ENCODE measurements at places on chromosomes 16 and 17.
A peak's percentile ranks its signal among the peaks of the same experiment; 100 is the strongest.

DNA sequence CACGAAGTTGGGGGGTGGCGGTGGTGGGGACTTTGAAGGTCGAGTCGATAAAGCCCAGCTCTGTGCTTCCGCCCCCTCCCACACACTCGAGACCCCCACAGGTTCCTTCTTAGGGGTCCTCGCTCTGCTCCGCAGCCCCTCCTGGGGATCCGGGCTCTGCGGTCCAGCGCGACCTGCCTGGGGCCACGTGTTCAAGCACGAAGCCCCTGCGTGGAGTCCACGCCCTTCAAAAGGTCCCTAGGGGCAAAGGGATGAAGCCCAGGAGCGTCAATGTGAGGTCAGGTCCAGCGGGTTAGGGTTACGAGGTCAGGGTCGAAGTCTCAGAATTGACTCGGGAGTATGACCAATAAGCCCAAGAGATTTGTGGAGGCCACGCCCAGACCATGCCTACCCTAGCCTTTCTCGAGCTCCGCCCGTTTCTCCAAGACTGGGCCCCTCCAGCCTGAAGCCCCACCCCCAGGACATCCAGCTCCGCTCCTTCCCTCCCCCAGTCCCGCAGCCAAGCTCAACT is 786 bp upstream of the CACNA1G start:
- peak; percentile 95 for DNase-seq

DNA sequence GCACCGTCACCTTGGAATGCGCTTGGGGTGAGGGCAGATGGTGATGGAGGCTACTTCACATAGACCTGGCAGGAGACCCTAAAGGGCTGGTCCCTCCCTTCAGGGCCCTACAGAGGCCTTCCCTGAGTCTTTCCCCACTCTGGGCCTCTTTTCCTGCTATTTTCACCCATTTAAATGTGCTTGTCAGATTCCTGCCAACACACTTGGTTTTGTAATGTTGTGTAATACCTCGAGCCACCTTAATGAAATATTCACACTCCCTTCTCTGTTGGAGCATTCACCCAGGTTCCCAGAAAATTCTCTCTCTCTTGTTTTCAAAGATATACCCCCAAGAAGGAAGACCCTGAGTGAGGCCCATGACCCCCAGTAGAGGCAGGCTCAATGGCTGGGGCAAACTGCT is 456.6 kb upstream of the DYNLRB2 start:
- no peak for DNase-seq

GRCh38 chr16:30996324-30996984 is 11.4 kb downstream of the HSD3B7 start:
- no peak for DNase-seq

DNA sequence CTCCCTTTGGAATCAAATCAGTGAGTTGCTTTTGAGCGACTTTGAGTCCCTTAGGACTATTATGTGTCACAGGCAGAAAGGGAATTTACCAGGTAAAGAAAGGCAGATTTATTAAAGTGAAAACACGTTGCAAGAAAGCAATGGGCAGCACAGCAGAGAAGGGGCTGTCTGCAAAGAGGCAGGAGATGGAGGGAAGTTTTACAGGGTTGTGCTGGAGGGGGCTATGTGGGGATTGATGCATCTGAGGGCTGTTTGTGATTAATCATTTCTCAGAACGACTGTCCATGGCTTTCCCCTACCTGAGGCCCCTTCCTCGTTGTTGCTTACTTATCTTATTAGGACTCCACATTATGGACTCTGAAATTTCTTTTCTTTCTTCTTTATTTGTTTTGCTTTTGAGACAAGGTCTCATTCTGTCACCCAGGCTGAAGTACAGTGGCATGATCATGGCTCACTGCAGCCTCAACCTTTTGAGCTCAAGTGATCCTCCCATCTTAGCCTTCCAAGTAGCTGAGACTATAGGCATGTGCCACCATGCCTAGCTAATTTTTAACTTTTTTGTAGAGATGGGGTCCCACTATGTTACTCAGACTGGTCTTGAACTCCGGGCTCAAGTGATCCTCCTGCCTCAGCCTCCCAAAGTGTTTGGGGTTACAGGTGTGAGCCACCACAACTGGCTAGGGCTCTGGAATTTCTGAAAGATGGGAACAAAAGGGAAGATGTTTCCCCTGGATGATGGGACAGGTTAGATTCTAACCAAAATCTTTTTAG is 5.5 kb downstream of the WWP2 start:
- no peak for DNase-seq

DNA sequence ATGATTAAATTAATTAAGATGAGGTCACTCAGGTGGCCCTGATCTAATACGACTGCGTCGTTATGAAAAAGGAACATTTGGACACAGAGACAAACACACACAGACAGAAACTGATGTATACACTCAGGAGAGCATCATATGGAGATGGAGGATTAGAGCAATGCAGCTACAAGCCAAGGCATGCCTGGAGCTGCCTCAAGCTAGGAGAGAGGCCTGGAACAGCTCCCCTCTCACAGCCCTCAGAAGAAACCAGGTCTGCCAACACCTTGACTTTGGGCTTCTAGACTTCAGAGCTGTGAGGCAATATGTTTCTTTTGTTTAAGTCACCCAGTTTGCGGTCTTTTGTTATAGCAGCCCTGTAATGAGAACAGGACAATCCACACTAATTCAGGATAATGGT is 318.9 kb downstream of the HS3ST3B1 start:
- DNase-seq, result no peak

GRCh38 chr16:88630941-88631340 is 7.4 kb upstream of the IL17C start:
- no peak for DNase-seq

DNA sequence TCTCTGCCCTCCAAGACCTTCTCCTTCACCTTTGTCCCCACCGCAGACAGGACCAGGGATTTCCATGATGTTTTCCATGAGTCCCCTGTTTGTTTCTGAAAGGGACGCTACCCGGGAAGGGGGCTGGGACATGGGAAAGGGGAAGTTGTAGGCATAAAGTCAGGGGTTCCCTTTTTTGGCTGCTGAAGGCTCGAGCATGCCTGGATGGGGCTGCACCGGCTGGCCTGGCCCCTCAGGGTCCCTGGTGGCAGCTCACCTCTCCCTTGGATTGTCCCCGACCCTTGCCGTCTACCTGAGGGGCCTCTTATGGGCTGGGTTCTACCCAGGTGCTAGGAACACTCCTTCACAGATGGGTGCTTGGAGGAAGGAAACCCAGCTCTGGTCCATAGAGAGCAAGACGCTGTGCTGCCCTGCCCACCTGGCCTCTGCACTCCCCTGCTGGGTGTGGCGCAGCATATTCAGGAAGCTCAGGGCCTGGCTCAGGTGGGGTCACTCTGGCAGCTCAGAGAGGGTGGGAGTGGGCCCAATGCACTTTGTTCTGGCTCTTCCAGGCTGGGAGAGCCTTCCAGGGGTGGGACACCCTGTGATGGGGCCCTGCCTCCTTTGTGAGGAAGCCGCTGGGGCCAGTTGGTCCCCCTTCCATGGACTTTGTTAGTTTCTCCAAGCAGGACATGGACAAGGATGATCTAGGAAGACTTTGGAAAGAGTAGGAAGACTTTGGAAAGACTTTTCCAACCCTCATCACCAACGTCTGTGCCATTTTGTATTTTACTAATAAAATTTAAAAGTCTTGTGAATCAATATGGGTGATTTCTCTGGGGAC is 12.2 kb downstream of the CX3CL1 start:
- DNase-seq, result no peak

DNA sequence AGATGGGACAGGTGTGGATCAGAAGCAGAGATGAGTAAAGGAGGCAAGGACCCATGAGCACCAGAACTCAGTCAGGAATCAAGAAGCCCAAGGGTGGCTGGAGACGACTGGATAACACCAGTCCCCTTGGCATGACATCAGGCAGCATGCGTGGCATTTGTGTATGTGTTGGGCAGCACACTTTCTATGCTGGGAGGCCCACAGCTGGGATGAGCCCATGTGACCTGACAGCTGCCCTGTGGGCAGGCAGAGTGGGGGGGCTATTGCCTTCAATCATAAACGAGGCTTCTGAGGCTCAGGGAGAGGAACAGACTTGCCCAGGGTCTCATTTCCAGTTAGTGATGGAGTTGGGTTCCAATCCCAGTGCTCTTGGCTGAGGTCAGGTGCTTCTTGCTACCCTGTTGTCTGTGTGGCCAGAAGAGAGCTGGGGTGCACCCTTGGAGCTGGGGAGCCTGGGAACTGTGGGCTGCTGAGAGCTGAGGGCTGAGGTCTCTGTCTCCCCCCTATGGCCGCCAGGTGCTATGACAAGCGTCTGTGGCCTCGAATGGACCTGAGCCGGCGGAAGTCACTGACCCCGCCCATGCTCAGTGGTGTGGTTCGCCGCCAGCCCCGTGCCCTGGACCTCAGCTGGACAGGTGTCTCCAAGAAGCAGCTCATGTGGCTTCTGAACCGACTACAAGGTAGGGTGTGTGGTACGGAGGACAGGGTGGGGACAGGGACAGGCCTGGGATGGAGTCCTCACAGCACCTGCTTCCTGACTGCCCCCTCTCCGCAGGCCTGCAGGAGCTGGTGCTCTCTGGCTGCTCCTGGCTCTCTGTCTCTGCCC is 7.1 kb upstream of the ORAI3 start:
- no peak for DNase-seq

DNA sequence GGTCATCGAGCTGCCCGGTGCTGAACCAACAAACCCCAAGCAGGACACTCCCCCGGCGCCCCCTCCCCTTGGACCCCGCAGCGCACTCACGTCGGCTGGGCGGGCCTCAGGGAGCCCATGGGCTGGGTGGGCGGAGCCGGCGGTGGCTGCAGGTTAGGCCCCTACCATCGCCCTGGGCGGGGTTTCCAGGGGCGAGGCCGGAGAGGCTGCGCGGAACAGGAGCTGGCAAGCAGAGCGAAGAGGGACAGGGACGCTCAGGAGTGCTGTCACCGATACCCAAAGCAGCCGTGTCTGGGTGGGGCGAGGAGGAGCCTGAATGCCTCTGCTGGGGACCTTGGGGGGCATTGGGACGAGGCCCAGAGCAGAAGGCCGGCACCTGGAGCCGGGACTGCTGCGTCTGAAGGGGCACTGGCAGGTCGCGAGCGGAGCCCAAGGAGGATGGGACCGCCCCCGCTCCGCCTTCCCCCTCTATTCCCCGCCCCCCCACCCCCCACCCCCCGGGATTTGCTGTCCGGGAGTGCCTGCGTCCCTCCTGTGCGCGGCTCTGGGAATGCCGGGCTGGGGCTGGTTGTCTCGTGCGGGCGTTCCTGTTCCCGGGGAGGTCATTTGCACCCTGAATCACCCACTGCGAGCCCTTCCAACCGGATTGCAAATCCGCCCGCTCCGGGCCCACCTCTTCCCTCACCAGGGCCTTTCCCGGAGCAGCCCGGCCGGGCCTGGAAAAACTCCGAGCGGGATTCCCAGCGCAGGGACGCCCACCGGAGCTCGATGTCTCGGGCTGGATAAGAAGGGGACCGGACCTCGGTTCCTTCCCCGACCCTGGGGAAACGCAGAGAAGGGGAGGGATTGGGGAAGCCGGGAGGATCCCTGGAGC is 902 bp downstream of the ARHGAP27 start:
- DNase-seq, result peak; percentile 96

- DNase-seq, result no peak
Measured at GRCh38 chr17:4204190-4204589, 59.6 kb downstream of the ANKFY1 start.

DNA sequence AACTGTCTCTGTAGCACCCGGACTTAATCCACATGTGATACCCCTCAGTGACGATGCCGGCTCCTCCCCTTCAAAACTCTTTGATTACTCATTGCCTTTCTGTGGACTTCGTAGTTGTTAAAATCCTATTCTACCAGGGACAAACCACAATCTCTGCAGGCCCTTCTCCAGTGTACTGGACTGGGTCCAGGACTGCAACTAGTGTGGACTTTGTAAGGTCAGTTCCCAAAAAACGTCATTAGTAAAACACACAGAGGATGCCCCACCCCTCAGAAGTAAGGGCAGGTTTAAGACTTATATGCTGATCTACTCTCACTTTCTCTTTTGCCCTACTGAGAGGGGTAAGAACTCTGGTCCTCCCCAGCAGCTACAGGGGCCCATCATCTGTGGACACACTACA is 10.5 kb upstream of the NUDT7 start:
- no peak for DNase-seq

GRCh38 chr17:41537990-41538389 is 9.9 kb upstream of the KRT19 start:
- DNase-seq, result no peak

Data from lower leg skin (tissue), 4 donors.